ENCODE measurements at places on chromosomes 1 and 21. TPM values are rescaled to one million over a fixed set of nuclear protein-coding genes. Genes with fewer than 3 reads are reported as not detected.
A peak's percentile ranks its signal among the peaks of the same experiment; 100 is the strongest.

GRCh38 chr1:160032165-160032820 is 503 bp upstream of the PIGM start:
- ATAC-seq = peak; percentile 40

- ATAC-seq = peak; percentile 74
Measured at GRCh38 chr1:86774305-86775295, 70.2 kb downstream of the SH3GLB1 start.

GRCh38 chr21:15094706-15095105 is 29.9 kb upstream of the NRIP1 start:
- no peak for ATAC-seq

Gene TRIM62
- 4.0 TPM for total RNA-seq

DNA sequence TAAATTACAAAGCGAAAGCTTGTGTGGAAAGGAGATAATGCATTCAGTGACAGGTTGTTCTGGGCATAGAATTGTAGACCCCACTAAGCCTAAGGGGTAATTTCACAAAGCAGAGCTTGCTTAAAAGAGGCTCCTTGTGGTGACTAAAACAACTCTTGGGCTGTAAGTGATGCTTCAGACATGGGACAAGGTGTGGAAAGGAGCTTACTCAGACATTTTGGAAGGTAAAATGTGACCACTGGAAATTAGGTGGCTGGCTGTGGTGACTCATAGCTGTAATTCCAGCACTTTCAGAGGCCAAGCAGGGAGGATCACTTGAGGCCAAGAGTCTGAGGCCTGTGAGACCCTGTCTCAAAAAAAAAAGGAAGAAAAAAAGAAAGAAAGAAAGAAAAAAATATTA is 51.1 kb upstream of the LRRC8C start:
- ATAC-seq = no peak

DNA sequence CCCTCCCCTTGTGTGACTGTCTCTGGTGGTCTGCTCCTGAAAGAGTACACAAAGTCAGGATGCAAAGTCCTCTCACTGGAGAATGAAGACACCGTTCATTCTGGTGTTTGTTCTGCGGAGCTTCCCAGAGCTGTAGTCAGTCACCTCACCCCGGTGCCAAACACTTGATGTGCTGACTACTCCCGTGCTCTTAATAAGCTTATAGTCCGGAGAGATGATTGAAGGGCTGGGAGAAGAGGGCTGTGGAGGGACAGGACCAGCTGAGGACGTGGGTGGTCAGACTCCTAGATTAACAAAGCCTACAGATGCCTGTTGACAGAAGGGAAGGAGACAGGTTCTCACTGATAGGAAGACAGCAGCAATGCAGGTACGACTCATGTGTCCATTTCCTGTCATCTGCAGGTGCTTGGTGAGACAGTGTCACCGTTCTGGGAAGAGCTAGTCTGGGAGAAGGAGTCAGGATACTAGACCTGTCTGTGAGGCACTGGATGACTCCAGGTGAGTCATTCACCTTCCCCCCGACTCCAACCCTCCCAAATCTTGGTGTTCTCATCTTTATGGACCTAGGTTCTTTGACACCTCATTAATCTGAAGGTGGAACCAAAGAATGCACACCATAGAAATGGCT is 40.4 kb upstream of the LRRN2 start:
- ATAC-seq = no peak

DNA sequence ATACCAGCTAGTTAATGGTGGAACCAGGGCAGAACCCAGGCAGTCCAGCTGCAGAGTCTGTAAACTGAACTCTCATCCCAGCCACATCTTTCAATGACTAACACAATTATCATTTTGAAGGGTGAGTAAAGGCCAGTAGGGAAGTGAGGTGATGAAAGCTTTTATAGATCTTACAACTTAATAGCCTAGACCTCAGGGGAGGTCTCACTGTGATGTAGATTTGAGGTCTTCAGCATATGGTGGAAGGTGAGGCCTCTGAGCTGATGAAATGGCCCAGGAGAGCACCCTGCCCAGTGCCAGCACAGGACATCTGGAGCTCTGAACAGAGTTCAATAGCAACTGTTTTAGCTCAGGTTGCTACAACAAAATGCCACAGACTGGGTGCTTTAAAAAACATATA is 44.8 kb upstream of the POU2F1 start:
- no peak for ATAC-seq

Gene OVAAL
- not detected for total RNA-seq

- ATAC-seq = no peak
Measured at GRCh38 chr1:226790545-226791181, 51.6 kb upstream of the ITPKB start.

DNA sequence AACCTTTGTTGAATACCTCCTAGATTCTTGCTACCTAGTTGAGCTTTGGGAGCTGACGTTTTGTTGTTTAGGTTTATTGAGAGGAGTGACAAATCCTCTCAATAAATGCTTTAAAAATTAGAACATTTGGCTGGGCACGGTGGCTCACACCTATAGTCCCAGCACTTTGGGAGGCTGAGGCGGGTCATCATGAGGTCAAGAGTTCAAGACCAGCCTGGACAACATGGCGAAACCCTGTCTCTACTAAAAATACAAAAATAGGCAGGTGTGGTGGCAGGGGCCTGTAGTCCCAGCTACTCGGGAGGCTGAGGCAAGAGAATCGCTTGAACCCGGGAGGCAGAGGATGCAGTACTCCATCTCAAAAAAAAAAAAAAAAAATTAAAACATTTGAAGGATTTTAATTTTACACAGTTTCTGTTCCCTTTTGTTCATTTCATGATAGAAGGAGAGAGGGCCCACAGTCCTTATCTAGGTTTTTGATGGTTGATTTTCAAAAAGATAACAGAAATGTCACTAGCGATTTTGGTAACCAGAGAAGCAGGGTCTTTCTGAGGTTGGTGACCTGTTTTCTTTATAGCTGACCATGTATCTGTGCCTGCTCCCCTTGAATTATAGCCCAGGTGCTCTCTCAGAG is 44.2 kb upstream of the PIGV start:
- ATAC-seq = no peak

GRCh38 chr1:216325946-216326345 is 97.3 kb downstream of the USH2A start:
- no peak for ATAC-seq

GRCh38 chr21:18350216-18350615 is 53.4 kb downstream of the TMPRSS15 start:
- ATAC-seq = no peak

GRCh38 chr1:216785737-216786136 is 62.5 kb upstream of the ESRRG start:
- peak; percentile 25 for ATAC-seq

DNA sequence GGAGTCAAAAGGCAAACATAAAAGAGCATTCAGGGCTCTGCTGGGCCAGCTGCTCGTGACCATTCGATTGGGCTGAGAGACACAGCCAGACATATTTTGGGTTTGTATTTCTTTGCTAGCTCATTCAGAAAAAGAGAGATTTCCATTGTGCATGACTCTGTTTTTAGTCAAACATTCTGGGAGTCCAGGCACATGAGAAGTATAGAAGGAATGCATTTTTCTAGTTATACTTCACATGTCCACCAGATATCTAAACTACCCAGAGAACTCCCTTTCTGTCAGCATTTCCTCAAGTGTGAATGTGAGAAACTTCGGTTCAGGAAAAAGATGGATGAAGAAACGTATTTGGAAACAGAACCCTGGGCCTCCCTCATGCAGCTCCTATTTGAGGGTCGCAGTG is 6.3 kb upstream of the KCNE1 start:
- no peak for ATAC-seq

GRCh38 chr1:245217853-245218608 is 63.2 kb downstream of the KIF26B start:
- ATAC-seq = no peak

DNA sequence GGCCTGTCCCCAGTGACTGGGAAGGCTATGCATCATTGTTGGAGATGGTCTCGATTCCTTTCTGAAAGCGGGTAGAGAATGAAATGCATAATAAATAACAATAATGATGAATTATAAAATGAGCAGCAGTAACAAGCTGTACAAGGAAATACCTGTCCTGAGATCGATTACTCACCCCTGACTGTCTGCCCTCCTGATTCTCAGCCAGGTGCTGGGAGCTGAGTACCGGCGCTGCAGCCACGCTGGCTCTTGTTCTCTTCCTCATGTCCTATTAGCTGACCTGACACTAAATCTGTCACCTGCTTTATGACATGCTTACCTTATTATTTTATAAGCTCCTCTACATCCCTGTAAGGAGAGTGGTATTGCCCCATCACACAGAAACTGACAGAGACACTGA is 3.4 kb downstream of the AGPAT3 start:
- ATAC-seq = no peak

DNA sequence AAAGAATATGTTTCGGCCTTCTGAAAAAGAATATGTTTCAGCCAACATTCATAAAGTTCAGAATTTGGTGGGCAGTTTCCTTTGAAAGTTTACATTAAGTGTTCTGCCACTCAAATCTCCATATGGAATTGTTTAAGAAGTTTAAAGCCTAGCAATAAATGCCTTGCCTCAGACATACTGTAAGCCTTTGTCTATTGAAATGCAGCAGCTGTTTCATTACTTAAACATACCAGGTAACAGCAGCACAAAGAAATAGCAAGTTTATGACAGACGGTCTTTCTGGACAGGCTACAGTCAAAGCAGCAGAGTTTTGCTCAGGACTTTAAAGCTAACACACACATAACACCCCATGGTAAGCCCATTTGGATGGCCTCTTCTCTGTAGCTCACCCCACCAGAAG is 38.5 kb upstream of the C1orf105 start:
- no peak for ATAC-seq

Gene LAMC2
- total RNA-seq = 21.5 TPM

GRCh38 chr1:232140419-232141166 is 489.3 kb downstream of the SIPA1L2 start:
- ATAC-seq = no peak

DNA sequence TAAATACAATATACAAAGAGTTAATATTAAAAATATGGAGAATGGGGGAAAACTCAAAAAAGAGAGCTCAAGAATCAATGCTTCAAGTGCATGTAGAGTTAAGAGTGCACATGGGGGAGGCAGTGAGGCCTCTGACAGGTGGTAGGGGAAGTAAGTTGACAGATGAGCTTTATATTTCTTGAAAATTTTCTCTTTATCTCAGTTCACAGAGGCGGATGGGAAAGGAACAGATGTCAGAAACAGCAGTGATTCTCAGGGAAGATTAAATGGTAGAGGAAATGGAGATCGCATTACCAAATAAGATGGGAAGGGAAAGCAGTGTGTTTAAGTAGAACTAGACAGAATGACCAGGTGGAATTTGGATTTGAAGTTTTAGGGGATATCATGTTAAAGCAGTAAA is 200.1 kb upstream of the C1orf105 start:
- ATAC-seq = no peak

Data from gastroesophageal sphincter (tissue), 4 donors.